Breast epithelium (tissue), 4 donors: ENCODE measurements at places on chromosomes 6 and 20. TPM values are rescaled to one million over a fixed set of nuclear protein-coding genes. Genes with fewer than 3 reads are reported as not detected.

The C6orf15 gene
- total RNA-seq, result 0.59 TPM

- DNase-seq, result no peak
Observed at GRCh38 chr20:15760001-15760621, 813.1 kb downstream of the KIF16B start.

The OVOL2 gene
- total RNA-seq, result not detected

The COX4I2 gene
- 5.3 TPM for total RNA-seq

The COL10A1 gene
- total RNA-seq, result not detected

- no peak for DNase-seq
Observed at GRCh38 chr6:109373762-109374161, 8.5 kb downstream of the CD164 start.

The GSTA1 gene
- not detected for total RNA-seq

- no peak for DNase-seq
Observed at GRCh38 chr6:31170987-31171671, 647 bp upstream of the POU5F1 start.

DNA sequence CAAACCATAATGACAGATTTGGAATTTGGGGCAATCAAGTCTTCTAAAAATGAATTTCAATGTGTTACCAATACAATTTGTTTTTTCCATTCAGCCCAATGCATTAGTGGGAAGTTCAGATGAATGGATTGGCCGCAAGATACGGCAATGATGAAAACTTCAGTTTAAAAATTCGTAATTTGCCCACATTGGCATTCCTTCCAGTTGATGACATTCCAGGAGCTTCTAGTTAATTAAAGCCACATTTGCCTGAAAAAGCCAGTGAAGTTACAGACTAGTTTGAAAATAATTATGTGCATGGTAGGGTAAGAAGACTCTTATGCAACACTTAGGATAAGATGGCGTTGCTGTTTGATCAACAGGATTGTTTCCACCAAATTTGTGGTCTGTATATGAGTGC, 46.2 kb downstream of the NHLRC1 start:
- DNase-seq, result no peak

- DNase-seq, result no peak
Observed at GRCh38 chr6:132202574-132202973, 198.7 kb downstream of the MOXD1 start.
